CD4-positive, alpha-beta T cell treated with Interleukin-12 subunit alpha and Interleukin-12 subunit beta, for 1 hour (primary cell): ENCODE measurements at places on chromosomes 4 and X.

DNA sequence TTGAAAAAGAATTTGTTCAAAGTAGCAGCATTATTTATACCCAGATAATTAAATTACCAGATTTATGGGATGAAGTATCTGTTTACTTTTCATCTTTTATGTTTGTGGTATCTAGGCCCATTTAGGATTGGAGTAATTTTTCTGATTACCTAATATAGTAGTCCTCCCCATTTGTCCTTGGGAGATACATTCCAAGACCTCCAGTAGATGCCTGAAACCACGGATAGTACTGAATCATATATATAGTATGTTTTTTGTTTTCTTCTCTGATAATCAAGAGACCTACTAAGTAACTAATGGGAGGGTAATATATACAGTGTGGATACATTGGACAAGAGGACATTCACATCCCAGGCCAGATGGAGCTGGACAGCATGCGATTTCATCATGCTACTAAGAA lies 30.7 kb upstream of the PTPN13 start:
- no peak for DNase-seq

DNA sequence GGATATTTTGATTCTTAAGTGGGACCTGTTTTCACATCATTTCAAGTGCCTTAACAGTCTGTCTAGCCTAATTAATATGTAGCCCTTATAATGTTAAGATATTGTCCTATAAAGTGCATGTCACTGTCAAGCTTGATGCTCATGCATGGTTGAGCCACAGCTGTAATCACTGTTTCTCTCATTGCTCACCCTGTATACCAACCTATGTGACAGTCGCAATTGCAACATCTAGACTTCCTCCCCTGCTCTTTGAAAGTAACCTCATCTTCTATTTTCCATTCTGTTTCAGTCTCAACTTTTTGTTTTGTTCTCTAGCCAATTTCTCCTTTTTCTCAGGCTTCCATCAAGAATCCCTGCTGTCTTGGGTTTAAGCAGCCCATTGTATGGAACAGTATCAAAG lies 24.4 kb upstream of the MSL3 start:
- DNase-seq, result no peak

GRCh38 chr4:32826169-32826568 lies 2106.0 kb downstream of the PCDH7 start:
- DNase-seq, result no peak

DNA sequence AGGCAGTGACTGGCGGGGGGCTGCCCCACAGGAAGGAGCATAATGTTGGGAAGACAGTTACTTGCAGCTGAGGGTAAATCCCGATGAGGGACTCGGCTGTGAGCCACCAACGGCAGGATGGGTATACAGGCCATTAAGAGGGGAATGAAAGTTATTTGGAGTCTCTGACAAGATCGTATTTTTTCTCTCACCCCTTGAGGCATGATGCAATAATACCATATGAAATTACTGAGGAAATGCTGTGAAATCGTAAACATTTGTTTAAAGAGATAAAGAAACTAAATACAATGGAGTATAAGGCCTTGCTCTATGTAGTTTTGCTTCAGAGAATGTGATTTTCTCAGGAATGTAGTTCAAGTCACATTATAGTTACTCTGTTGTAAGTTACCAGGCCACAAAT lies 12.7 kb downstream of the IL1RAPL1 start:
- no peak for DNase-seq

GRCh38 chrX:80216086-80216485 lies 201.5 kb downstream of the TBX22 start:
- no peak for DNase-seq

DNA sequence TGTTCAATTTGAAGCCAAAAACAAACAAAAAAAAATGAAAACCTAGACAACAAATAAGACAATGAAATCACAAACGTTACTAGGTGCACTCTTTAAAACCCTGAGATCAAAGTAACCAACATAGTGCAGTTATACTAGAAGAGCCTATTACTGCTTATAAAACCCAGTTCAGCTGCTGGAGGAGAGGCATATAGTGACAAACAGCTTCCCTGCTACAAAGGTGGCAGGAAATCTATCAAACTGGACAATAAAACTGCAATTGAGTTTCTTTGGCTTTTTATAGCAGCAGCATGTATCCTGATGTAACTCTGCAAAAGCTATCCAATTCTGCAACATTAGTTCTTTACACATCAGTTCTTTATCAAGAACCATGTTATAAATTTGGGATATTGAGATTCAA lies 155.6 kb downstream of the LRBA start:
- DNase-seq, result no peak

DNA sequence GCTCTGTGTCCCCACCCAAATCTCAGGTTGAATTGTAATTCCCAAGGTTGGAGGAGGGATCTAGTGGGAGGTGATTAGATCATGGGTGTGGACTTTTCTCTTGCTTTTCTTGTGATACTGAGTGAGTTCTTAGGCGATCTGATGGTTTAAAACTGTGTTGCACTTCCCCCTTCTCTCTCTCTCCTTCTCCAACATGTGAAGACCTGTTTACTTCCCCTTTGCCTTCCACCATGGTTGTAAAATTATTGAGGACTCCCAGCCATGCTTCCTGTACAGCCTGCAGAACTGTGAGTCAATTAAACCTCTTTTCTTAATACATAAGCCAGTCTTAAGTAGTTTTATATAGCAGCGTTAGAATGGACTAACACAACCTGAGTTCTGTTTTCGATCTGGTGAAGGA lies 738.2 kb downstream of the ARAP2 start:
- no peak for DNase-seq

- no peak for DNase-seq
These were observed 6.7 kb downstream of the RAB9A start for GRCh38 chrX:13695601-13696115.
